ENCODE measurements at places on chromosomes 16 and 17.

GRCh38 chr16:69150146-69150865 is 17.9 kb downstream of the UTP4 start:
- no peak for DNase-seq

- no peak for DNase-seq
Observed at GRCh38 chr16:84312783-84313382, 18.2 kb downstream of the WFDC1 start.

DNA sequence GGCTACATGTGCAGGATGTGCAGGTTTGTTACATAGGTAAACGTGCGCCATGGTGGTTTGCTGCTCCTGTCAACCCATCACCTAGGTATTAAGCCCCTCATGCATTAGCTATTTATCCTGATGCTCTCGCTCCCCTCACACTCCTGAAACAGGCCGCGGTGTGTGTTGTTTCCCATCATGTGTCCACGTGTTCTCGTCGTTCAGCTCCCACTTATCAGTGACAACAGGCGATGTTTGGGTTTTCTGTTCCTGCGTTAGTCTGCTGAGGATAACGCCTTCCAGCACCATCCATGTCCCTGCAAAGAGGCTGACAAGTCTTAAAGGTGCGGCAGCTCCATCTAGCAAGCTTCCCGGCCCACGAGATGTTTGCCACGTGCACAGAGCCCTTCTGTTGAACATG is 175.1 kb downstream of the FOXL1 start:
- DNase-seq, result no peak

- no peak for DNase-seq
Observed at GRCh38 chr17:49337884-49338283, 24.2 kb downstream of the ZNF652 start.

- peak; percentile 68 for DNase-seq
Observed at GRCh38 chr17:55897301-55897700, 146.4 kb downstream of the PCTP start.

Measured in right lobe of liver (tissue), 6 donors.